ENCODE measurements at places on chromosomes 5 and 9. TPM values are rescaled to one million over a fixed set of nuclear protein-coding genes. Genes with fewer than 3 reads are reported as not detected.

Gene SLC6A19
- 0.07 TPM for polyA plus RNA-seq

Gene PCDHB15
- polyA plus RNA-seq, result 2.0 TPM

Gene PKN3
- polyA plus RNA-seq, result 5.9 TPM

Gene TCF7
- 4.7 TPM for polyA plus RNA-seq

Gene WDR31
- polyA plus RNA-seq, result 1.5 TPM

Gene CCNJL
- 0.89 TPM for polyA plus RNA-seq

Gene GGTA1
- 0.62 TPM for polyA plus RNA-seq

Gene GNG10
- 57.2 TPM for polyA plus RNA-seq

Gene GPR150
- 5.5 TPM for polyA plus RNA-seq

Gene MSX2
- 2.1 TPM for polyA plus RNA-seq

Gene SGCD
- polyA plus RNA-seq, result 2.7 TPM

Measured in adipose tissue (tissue), 3 donors.